ENCODE measurements at places on chromosomes 12 and 14.
A peak's percentile ranks its signal among the peaks of the same experiment; 100 is the strongest.

- no peak for DNase-seq
Observed at GRCh38 chr12:131702573-131702877, 8.4 kb upstream of the SFSWAP start.

DNA sequence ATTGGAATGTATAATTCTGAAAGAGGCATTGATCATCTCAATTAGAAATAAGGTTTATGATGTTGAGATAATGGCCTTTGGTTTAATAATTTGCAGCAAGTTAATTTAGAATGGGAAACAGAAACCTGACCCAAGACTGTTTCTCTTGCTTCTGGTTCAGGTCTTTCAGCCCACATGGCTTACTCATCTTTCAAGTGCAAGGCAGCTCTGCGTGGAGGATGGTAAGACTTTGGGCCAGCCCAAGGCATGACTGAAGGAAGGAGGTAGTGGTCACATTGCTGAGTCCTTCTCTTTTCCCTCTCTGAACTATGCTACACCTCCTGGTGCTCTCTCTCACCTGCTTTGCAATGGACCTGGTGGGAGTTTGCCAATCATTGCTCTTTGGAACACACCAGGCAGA, 98.7 kb downstream of the CAND1 start:
- DNase-seq: no peak

- DNase-seq: no peak
Observed at GRCh38 chr12:67035121-67035520, 234.0 kb upstream of the CAND1 start.

- DNase-seq: no peak
Observed at GRCh38 chr12:84891106-84891838, 21.3 kb downstream of the SLC6A15 start.

GRCh38 chr14:83247924-83248639, 1714.4 kb upstream of the SEL1L start:
- DNase-seq: no peak

GRCh38 chr14:34003082-34003668, 52.3 kb upstream of the EGLN3 start:
- no peak for DNase-seq

GRCh38 chr14:36856095-36856878, 194.6 kb downstream of the PAX9 start:
- DNase-seq: no peak

GRCh38 chr12:89350630-89351488, 1.4 kb downstream of the DUSP6 start:
- no peak for DNase-seq

GRCh38 chr12:58725400-58726105, 194.8 kb downstream of the LRIG3 start:
- DNase-seq: no peak

- DNase-seq: no peak
Observed at GRCh38 chr12:94173660-94174265, 25.4 kb downstream of the PLXNC1 start.

DNA sequence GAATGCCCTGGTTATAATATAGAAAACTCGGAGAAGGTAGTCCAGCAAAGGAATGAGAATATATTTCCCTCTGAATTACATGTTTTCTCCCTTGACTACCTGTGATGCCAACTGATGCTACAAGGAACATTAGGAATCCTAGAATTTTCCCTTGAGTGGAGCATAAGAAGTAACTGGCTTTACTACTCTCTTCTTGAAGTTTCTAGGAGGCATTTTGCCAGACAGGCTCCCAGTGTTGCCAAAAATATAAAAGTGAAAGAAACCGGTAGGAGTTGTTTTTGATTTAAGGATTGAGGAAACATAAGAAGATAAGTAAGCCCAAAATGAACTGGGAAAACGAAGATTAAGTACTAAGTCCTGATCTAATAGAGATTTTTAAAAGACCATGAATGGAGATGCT, 693.4 kb downstream of the NOVA1 start:
- DNase-seq: no peak

GRCh38 chr12:88763536-88764100, 183.3 kb upstream of the KITLG start:
- DNase-seq: no peak

GRCh38 chr14:102827716-102828115, 50.5 kb downstream of the TRAF3 start:
- DNase-seq: no peak

GRCh38 chr12:100450735-100451134, 22.9 kb upstream of the NR1H4 start:
- DNase-seq: peak; percentile 4

- no peak for DNase-seq
Observed at GRCh38 chr12:39186744-39187143, 256.2 kb downstream of the KIF21A start.

GRCh38 chr12:108734200-108734906, 3.0 kb upstream of the CORO1C start:
- no peak for DNase-seq

- no peak for DNase-seq
Observed at GRCh38 chr14:90905531-90905930, 89.3 kb upstream of the TTC7B start.

- DNase-seq: peak; percentile 82
Observed at GRCh38 chr12:54229624-54230212, 40.9 kb upstream of the SMUG1 start.

DNA sequence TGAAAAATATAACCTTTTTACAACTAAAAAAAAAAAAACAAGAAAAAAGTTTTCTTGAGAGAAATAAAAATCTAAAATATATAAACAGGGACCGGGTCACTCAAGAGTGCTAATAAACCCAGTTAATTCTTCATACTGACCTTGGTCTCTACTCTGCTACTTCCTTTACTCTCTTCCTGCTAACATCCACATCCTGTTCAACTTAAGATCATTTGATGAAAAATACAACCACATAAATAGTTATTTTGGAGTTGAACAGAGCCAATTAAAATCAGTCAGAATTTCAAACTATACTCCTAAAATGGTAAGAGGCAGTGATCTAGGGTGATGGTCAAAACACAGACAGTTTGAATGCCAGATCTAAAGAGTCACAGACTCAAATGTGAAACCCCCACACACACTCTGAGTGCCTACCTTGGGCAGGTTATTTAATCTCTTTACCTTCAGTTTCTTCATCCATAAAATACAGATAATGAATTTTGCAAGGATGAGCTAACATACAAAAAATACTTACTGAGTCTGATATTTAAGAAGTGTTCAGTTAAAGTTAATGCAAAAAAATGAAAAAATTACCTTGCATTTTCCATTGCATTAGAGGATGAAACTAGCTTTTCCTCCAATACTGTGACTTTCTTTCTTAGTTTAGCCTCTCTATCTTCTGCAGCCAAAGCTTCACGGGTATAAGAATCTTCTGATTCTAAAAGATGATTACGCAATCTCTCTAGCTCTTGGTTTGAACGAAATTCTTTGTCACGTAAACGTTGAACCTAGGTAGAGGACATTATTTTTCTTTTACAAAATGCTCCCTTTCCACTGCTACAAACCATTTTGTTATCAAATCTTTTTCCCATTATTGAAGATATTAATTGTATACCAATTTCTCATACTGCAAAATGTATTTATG, 40.9 kb downstream of the TRIP11 start:
- no peak for DNase-seq

DNA sequence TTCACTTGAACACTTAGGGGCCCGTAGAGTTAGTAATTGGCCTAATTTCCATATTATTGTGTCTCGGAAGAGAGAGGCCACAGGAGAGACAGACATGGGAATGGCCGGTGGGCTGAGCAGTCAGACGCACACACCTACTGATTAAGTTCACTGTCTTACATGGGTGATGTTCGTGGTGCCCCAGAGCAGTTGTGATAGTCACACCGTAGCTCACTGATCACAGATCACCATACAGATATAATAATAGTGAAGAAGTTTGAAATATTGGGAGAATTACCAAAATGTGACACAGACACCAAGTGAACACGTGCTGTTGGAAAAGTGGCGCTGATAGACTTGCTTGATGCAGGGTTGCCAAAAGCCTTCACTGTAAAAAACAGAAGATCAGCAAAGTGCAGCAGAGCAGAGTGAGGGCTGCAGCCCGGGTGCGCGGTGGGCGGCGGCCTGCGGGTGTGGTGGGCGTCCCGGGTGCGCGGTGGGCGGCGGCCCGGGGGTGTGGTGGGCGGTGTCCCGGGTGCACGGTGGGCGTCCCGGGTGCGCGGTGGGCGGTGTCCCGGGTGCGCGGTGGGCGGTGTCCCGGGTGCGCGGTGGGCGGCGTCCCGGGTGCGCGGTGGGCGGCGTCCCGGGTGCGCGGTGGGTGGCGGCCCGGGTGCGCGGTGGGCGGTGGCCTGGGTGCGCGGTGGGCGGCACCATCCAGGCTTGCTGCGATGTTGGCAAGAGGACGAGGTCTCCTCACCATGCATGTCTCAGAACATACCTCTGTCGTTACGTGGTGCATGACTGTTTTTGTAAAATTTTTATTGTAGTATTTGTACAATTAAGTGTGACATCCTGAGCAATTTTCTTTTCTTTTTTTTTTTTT, 34.3 kb upstream of the TEX22 start:
- DNase-seq: no peak

GRCh38 chr12:93179792-93180191, 197.9 kb upstream of the NUDT4 start:
- DNase-seq: no peak

GRCh38 chr12:1350055-1350933, 244.1 kb downstream of the FBXL14 start:
- peak; percentile 89 for DNase-seq

DNA sequence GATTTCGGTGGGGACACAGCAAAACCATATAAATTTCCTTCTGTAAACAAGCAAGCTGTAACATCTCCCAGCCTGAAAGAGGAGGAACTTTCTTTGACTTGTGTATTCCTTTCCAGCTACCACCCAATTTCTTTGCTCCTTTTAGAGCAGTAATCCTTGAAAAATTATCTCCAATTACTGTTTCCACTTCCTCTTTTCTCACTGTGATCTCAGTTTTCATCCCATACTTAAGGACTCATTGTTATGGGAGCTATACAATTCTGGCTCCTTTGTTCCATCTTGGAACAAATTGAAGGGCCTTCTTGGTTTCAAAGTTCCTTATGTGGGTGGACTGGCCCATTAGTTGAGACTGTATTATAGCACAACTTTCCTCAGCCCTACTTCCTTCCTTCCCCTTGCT, 152.6 kb downstream of the AKAP6 start:
- no peak for DNase-seq

DNA sequence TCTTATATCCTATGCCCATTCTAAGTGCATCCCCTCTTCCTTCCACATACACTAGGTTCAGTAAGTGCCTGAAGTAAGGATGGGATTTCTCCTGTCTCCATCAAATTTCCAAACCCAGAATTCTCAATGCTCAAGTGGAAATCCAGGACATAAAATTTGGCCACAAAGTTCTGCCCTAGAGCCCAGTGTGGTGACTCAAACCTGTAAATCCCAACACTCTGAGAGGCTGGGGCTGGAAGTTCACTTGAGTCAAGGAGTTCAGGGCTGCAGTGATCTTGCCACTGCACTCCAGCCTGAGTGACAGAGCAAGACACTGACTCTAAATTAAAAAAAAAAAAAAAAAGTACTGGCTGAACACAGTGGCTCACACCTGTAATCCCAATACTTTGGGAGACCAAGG, 4.5 kb upstream of the ARF3 start:
- DNase-seq: no peak

DNA sequence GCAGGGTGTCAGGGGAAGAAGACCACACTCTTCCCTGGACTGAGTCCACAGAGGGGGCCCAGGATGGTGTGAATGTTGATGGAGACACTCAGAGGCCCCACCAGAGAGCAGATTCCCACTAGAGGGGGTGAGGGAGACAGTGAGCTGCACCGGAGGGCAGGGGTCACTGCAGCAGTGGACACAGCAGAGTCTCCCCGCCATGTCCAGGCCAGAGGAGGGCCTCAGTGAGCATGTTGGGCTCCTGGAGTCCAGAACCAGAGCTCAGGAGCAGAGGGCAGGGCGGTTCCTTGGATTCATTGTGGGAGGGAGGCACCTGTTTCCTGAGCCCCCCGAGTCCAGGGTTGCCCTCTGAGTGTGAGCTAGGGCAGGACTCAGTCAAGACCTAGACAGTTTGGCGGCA, 1.8 kb upstream of the KRT82 start:
- DNase-seq: no peak

DNA sequence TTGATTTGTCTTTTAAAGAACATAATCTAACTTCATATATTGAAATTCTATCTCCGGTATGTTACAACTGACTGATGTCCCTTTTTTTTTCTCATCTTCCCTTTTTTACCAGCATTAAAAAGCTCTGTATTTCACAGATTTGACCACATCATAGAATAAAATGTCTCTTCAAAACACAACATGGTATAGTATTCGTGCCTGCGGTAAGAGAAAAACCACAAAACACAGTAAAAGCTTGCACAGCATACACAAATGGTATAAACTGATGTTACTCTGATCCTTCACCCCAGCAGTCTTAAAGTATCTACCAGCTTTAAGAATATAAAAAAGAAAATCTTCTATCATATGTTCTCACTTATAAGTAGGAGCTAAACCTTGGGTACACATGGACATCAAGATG, 83.4 kb downstream of the HECTD1 start:
- no peak for DNase-seq

- DNase-seq: no peak
Observed at GRCh38 chr12:100498141-100498540, 24.5 kb downstream of the NR1H4 start.

DNA sequence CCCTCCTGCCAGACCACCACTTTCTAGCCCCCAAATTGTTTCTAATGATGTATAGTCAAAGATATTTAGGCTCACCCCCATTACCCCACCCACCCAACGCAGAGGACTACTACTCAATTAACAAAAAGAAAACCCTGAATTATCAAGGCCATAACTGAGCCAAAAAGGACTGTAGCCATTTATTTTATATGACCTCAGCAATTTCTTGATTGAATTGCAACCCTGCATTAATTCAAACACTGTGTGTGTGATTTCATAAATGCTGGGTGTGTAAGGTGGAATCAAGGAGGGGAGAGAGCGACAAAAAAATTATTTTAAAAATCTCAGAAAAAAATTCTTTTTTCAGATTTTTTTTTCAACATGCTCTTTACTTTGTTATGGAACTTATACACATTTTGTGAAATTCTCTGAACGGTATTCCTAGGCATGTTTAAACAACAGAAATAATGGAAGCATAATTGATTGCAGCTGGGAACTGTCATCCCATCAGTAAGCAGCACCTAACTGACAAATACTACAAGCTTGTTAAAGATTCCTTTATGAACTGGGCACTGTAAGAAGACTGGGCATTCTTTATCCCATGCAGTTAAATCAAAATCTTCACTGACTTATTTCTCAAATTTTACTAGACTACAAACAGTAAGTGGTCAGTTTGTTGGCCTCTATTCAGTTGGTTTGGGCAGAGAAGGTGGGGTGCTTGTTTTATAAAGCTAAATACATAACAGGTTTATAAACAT, 179.1 kb downstream of the SOX5 start:
- DNase-seq: no peak

DNA sequence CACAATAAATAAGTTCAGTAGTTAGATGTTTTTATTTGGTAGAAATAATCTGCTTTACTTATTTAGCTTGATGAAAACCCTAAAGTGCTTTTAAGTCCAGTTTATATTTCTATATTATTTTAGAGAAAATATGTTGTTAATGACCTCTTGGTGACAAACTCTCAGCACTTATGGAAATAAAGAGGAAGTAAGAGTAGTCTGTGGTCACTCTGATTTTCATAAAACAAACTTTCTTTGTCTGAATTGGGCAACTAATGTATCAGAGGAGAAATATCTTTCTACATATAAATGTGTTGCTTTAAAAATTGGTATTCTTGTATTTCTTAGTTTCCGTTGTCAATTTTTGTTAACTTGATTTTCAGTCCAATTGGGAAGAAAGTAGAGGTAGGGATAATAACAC, 878.9 kb upstream of the SEL1L start:
- no peak for DNase-seq
